ENCODE measurements at places on chromosomes 6 and 20.

- no peak for DNase-seq
Observed at GRCh38 chr6:9623228-9623832, 791.5 kb downstream of the TFAP2A start.

DNA sequence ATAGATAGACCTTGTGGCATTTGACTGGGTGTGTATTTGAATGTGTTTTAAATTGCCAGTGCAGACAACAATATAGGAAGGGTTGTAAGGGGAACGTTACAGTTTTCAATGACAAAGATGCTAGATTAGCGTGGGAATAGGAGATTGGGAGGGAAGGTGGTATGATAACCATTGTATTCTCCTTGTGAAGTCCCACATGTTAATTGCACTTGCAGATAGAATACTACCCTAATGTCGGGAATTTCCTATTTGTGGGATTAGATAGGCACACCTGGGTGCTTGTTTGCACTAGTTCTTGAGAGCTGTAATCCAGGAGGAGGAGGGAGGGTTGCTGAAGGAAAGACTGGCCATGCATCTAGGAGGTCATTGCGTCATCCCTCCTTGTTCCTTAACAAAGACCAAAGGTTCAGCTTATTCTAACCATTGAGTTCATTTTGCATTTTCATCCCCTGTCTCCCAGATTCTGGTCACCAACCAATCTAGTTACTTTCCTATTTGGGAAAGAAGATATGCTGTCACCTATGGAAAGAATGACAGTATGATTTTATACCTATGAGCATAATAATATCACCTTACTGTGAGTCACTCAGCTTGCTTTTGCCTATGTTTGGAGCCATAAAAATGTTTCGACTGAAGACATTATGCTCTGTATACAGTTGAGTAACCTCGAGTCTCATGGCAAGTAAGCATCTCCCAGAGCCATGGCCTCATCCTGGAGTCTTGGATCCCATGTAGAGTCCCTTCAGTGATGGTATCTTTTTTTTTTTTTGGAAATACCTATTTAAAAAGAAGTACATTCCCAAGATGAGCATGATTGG, 201.5 kb downstream of the DTNBP1 start:
- DNase-seq: no peak

GRCh38 chr6:162706232-162706631, 21.3 kb downstream of the PRKN start:
- no peak for DNase-seq

GRCh38 chr6:45488889-45489288, 111.2 kb upstream of the SUPT3H start:
- no peak for DNase-seq

DNA sequence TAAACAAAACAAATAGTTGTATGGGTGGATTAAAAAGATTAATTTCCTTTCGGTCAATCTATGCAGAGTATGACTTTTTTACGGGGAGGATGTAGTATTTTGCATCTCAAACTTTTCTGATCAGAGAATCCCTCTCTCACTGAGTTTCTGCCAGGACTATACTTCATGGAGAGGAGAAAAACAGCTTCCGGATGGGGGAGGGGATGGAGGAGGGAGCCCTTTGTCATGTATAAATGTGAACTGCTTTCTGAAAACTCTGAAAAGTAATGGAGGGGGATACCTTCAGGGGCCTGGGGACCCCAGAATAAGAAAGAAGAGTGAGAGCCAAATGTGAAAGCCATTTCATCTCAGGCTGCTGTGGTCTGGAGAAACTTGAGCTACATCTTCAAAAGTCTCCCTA, 173.1 kb upstream of the KCNK16 start:
- DNase-seq: no peak

- no peak for DNase-seq
Observed at GRCh38 chr6:108952776-108953486, 104.7 kb downstream of the ARMC2 start.

DNA sequence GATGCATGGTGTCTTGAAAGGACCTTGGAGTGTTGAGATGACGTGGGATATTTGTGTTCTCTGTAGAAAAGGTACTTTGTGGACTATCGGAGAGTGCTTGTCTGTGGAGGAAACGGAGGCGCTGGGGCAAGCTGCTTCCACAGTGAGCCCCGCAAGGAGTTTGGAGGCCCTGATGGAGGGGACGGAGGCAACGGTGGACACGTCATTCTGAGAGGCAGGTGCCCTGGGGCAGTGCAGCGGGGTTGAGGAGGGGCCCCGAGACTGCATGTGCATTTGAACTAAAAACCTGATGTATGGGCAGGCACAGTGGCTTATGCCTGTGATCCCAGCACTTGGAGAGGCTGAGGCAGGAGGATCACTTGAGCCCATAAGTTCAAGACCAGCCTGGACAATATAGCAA, 12.9 kb downstream of the MTG2 start:
- no peak for DNase-seq

DNA sequence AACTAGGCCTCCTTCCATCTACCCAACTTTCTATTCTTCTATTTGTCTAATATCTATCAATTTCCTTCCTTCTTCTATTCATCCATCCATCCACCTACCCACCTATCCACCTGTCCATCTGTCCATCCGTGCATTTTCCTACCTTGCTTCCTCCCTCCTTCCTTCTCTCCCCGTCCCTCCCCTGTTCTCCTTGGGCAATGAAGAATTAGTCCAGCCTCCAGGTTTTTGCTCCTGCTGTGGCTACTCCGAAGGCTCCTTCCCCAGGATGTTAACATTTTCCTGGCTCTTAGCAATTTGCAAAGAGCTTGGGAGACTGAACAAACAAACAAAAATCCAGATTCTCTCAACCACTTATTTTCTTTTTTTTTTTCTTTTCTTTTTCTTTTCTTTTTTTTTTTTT, 81.6 kb downstream of the KCNB1 start:
- DNase-seq: peak; percentile 72

GRCh38 chr20:41572010-41572572, 46.1 kb downstream of the CHD6 start:
- no peak for DNase-seq

- DNase-seq: no peak
Observed at GRCh38 chr6:153476243-153476642, 345.2 kb upstream of the RGS17 start.

DNA sequence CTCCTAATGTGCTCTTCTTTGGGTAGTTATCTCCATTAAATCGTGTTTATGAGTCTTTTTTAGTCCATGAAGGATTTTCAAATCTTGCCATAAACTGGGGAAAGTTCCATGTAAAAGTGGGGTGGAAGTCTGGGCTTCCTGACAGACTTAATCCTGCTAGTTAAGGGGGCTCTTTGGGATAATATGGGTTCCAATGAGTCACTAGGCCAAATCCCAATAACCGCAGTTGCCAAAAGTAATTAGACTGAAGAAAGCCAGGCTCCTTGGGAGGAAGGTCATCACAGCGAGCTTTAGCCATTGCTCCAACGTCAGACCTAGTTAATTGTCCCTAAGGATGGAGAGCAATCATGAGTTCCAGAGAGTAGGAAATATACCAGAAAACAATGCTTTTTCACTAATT, 10.8 kb downstream of the RSPO3 start:
- no peak for DNase-seq

- DNase-seq: peak; percentile 17
Observed at GRCh38 chr6:18545726-18546125, 158.6 kb downstream of the RNF144B start.

GRCh38 chr20:6700563-6701329, 66.7 kb upstream of the BMP2 start:
- no peak for DNase-seq

GRCh38 chr6:130697995-130698535, 129.1 kb upstream of the SMLR1 start:
- peak; percentile 70 for DNase-seq

- no peak for DNase-seq
Observed at GRCh38 chr6:139580592-139581484, 206.4 kb upstream of the CITED2 start.

DNA sequence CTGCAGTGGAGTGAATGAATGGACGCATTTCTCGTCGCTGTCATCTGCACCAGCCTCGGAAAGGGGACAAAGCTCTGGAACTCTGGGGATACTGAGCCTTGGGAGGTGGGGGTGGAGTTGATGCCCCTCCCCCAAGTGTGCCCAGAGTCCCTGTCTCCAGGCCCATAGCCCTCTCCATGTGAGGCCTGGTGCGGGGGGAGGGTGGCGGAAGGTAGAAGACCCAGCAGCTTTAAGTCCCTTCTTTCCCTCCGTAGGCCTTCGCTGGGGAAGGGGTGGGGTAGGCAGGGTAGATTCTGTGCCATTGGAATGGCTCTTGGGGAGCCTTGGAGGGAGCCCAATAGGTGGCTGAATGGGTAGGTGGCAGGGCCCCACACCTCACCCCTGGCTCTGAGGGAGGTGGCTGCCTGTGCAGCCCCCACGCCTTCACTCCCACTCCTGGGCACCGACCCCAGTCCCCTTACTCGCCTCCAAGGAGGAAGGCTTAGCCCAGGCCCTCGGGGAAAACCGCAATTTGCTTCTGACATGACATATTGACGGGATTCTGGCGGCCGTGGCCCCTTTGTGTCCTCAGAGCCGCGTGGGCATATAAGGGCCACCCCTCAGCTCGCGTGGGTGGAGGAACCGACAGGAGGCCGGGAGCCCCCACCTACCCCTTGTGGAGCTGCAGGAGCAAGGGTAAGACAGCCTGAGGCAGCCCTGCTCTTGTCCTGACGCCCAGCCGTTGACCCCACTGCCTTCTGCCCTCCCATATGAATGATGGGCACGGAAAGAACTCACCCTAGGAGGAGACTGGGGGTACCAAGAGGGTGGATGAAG, at the start of gene BPIFB3:
Gene BPIFB3 (plus strand): TSS at position 613 of the 816 bp plus-strand sequence. CDS start 1,533 bp downstream, outside the sequence.
- DNase-seq: no peak

DNA sequence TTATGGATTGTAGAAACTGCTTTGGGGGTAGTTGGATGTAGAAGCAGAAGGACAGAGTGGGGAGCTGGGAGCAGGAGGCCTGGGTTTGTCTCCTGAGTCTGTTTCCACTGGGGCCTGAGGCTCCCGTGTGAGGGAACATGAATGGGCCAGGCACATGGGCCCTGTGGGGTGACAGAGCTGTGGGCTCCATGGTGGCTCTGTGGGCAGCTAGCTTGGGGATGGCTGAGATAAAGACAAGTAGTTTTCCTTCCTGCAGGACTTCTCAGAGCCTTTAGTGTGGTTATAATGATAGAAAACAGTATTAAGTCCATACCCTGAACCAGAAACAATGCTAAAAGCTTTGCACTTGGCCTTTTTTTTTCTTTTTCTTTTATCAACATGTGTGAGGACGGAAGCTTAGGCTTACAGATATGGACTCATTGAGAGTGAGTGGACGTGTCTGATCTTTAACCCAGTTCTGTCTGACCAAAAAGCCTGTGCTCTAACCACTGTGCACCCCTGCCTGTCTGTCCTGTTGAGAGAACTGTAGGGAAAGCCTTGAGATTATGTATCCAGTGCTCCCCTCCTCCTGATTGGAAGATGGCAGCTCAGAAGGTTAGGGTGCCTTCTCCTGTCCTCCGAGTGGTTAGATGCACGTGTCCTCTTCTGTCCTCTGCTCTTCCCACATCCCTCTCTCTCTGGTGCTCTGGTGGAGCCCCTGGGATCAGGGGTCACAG, 98.3 kb downstream of the CDH26 start:
- DNase-seq: no peak

GRCh38 chr6:170045563-170045960, 245.3 kb downstream of the DLL1 start:
- DNase-seq: no peak

DNA sequence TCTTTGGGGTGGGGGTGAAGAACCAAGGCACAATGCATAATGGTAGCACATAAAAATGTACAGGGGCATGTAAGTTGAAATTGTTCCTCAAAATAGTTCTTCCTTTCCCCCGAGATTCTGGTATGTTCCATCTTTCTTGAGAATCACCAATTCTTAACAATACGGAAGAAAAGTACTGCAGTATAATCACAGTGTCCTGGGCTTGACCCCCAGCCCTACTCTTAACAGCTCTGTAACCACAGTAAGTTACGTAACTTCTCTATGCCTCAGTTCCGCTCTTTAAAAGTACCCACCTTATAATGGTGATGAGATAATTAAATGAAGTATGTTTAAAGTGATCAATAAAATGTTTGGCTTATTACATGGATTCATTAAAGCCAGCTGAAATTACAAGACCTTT, 104.5 kb downstream of the SMLR1 start:
- no peak for DNase-seq

DNA sequence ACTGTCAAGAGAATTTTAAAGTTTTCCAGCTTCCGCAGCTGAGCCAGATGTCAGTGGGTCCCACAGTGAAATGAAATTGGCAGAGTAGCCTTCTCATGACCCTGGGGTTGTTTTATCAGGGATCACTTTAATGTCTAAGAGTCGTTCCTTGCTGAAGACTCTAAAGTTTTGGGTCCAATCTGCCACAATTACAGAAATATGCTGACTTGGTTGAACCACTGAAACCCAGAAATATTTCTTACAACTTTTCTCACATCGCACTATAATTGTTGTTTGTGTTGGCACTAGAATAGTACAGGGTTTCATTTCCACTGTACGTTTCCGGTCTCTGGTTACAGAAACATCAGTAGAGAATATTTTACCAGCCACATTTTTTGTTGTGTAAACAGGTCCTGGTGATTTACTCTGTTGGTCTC, 109.0 kb downstream of the HMGCLL1 start:
- DNase-seq: peak; percentile 21

DNA sequence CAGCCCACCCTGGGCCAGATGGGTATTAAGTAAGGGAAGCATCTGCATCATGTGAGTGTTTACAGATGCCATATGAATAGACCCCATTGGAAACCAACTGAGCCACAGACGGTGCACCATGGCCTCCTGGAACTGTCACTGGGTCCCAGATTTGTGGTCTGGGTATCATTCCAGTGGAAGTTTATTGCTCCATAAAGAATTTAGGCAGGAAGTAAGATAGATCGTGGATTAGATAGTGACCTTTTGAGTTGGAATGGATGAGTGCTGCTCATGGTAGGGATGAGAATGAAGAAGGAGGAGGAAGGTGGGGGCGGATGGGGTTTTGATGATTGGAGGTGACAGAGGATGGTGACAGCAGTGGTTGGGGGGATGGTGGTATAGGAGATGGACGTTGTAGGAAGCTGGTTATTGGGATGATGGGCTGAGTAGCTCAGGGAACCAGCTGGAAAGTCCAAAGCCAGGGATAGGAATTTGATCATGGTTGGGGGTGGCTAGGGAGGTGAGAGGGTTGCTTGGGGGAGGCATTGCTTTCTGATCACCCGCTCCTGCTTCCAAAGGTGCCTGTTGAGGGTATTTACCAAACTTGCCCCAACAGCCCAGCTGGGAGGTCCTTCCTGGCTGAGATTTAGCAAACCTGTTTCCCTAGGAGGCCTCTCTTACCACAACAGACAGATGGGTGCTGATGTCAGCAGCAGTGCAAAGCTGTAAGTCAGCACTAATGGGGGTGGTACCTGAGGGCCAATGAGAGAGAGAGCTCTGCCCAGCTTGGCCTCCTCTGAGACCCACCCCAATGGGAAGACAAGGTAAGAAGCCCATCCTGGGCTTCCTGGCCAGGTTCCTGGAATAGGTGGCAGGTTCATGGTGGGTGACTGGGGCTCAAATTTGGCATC, 78.0 kb downstream of the VEGFA start:
- no peak for DNase-seq

- no peak for DNase-seq
Observed at GRCh38 chr20:15613530-15613929, 959.7 kb downstream of the KIF16B start.

DNA sequence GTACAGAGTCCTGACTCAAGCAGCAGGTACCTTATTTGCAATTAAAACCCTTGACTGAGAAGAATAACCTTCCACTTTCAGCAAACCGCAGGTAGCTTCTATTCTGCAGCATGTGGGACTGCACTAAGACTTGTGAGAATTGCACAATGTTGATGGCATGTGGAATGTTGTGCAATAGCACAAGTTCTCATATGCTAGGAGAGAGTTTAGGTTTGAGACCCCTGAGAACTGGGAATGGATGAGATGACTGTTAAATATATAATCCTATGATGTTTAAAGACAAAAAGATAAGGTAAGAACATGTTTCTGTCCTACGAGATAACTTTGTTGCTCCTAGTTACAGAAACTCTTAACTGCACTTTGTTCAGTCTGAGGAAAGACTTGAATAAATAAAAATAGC, 194.6 kb downstream of the OTOR start:
- no peak for DNase-seq
